ENCODE measurements at places on chromosomes 6 and 20.

- DNase-seq, result no peak
These were observed 26.8 kb downstream of the SLC17A9 start for GRCh38 chr20:62979310-62979709.

GRCh38 chr6:110687326-110687725 lies 127.9 kb downstream of the CDK19 start:
- DNase-seq, result no peak

GRCh38 chr6:100353276-100354015 lies 111.3 kb downstream of the SIM1 start:
- no peak for DNase-seq

- no peak for DNase-seq
These were observed 327.3 kb upstream of the RUNX2 start for GRCh38 chr6:45000833-45001232.

DNA sequence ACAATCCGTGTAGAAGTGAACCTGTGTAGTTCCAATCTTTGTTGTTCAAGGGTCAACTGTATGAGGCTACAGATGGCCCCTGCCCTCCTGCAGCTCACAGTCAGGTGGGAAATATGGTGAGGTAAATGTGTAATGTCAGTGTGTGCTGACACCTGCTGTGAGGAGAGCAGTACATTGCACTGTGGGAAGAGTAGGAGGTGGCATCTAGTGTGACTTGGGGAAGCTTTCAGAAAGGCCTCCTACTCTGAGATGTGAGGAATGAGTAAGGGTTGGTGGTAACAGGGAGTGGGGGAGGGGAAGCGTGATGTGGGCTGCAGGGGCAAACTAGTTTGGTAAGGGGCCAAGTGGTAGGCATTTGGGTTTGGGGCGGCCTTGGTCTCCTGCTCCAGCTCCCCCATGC lies 188.8 kb downstream of the FARS2 start:
- no peak for DNase-seq

DNA sequence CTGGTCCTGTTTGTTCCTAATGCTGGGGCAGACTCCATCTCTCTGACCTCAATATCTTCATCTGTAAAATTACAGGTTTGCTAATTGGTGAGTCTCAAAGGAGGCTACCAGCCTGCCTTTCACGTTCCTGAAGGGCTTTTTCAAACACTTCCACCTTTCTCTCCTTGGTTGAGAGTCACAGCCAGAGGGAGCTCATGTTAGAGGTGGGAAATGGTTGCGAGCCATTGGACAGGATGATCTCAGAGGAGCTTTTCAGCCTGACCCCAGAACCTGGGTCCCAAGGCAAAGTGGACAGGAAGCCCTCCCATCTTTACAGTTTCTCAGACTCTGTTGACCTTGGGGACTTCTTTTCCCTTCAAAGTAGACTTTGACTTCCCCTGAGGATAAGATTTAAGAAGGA lies 37.6 kb downstream of the NDUFAF5 start:
- DNase-seq, result no peak

- DNase-seq, result no peak
These were observed 671 bp downstream of the EFHC1 start for GRCh38 chr6:52420668-52421358.

DNA sequence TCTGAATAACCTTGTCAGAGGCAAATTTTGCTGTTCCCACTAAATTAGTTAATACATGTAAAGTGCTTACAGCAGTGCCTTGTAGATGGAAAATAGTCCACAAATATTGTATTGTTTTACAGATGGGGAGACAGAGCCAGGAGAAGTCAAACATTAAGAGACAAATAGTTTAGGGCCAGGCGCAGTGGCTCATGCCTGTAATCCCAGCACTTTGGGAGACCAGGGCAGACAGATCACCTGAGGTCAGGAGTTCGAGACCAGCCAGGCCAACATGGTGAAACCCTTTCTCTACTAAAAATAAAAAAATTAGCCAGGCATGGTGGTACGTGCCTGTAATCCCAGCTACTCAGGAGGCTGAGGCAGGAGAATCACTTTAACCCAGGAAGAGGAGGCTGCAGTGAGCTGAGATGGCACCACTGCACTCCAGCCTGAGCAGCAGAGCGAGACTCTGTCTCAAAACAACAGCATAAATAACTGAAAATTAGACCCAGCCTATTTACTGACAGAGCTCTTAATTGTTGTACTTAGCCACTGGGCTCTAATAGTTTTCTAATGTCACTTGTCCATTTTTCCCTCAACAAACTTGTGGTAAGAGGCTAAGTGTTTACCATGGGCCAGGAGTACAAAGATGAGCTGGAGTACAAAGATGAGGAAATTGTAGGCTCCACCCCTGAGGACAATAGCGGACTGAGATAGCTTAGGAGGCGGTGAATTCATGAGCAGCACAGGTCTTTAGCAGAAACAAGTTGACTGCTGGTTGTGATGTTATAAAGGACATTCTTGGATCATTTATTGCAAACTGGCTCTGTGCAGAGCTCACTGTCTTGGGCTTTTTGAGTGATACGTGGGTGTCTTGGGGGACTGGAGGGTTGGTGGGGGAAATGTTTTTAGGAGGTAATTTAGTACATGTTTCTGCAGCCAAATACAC lies 6.4 kb downstream of the ZSWIM3 start:
- DNase-seq, result no peak

- DNase-seq, result no peak
These were observed 191.1 kb downstream of the ZMYND8 start for GRCh38 chr20:47165376-47165865.

GRCh38 chr6:72525821-72526510 lies 95.9 kb upstream of the KCNQ5 start:
- DNase-seq, result no peak

DNA sequence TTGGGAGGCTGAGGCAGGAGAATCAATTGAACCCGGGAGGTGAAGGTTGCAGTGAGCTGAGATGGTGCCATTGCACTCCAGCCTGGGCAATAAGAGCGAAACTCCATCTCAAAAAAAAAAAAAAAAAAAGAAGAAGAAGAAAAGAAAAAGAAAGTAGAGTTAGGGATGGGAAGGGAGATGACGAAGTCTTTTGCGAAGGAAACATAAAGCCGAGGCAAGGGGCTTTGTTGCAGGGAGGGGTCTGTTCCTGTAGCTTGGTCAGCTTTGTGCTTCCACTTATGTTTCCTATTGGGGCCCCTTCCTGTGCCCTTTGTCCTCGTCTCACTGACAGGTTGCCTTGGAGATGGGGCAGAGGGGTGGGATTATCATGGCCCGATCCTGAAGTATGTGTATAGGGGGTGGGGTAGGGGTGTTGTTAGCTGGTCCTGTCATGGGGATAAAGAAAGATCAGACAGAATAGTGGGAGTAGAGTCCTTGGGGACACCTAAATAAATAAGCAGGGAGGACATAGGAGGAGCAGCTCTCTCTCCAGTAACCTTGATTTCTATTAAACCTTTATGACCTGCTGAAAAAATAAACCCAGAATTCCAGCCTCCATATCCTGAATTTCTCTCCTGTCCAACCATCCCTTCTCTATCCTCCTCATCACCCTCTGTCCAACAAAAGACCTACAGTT lies 1.1 kb upstream of the CLIC1 start:
- DNase-seq, result no peak

DNA sequence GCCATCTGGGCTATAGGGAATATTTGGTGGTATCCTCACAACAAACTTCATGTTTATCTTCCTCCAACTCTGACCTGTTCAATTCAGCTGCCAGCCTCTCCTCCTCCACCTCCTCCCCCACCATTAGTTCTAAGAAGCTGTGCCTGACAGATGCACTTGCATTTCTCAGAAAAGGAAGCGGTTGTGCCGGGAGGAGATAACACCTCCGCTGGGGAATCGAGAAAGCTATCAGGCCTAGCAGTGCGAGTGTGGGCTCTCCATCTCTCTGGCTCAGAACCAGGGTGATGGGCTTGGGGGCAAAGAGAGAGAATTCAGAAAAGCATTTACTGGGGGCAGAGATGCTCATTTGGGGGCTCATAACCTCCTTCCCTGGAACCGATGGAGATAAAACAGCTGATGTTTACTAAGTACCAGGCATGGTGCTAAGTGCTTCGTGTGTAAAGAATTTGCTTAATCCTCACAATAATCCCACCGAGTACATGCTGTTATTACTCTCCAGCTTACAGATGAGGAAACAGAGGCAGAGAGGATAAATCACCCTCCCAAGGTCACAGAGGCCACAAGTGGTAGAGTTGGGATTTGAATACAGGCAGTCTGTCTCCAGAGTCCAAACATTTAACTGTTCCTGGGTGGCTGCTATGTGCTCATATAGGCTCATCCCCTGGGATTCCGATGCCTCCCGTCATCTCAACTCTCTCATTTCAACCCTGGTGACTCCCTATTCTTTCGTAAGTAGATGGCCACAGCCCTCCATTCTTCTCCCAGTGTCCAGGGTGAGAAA lies 38.3 kb downstream of the COX4I2 start:
- DNase-seq, result peak; percentile 66

DNA sequence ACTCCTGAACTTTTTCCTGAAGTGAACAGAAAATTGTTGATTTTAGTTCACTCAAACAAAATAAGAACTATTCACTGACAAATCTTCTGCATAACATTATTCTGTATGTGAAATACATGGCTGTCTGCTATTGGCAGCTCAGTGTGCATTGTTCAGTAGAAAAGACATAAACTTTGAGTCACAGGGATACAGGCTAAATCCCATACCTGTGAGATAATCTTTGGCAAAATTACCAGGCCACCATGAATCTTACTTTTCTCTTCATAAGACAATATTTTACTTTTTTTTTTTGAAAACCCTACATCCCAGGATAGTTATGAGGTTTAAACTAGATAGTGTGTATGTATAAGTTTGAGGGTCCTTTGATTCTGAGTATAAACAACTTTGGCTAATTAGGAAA lies 224.8 kb downstream of the GRM1 start:
- no peak for DNase-seq

GRCh38 chr6:154622618-154623336 lies 110.4 kb upstream of the SCAF8 start:
- no peak for DNase-seq

GRCh38 chr20:23091721-23092383 lies 5.7 kb upstream of the CD93 start:
- DNase-seq, result no peak

DNA sequence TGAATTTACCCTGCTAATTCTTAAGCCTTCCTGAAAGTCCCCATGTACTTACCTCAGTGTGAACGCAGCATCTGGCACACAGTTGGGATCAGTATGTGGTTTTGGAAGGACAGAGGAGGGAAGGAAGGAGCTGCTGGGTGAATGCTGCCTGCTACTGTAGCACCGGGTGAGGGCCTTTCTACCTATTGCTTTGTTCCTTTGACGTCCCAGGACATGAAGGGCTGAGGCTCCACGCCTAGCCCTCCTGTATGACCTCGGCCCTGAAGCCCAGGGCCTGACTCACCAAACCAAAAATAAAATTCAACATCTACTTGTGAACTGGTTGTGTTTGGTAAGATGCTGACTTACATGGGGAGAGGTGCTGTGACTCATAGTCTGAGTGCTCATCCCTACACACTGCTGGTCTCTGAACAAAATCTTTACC lies 51.1 kb downstream of the ARID1B start:
- DNase-seq, result no peak

DNA sequence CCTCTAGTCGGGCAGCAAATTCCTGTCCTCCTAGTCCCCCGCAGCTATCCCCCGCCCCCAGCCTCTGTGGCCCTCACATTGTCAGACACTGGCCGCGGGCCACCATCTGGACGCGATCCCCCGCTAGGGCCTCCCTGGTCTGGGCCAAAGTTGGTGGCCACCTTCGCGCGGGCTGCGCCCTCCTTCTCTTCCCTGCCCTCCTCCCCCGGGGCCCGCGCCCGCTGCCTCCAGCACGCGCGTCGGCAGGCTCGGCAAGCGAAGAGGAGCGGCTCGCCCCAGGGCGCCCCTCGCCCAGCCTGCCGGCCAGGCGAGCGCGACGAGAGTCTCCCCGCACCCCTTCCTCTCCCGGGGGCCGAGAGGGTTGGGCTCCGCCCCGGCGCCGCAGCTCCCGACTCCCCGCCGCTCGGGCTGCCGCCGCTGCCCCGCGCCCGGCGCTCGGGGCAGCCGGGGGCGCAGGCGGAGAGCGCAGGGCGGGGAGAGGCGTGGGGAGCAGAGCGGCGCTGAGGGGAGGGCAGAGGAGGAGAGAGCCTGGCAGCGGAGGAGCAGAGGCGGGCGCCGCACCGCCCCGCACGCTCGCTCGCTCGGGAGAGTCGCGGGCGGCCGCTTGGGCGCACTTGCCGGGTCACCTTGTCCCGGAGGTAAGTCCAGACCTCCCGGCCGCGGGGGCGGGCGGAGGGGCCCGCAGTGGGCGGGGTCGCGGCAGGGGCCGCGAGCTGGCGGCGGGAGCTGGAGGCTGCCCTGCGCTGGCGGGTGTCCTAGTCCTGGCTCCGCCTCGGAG lies at the start of gene SYNDIG1:
Gene SYNDIG1 (plus strand): TSS at position 514 of the 778 bp plus-strand sequence. CDS start 73,469 bp downstream, outside the sequence.
- DNase-seq, result no peak

GRCh38 chr6:140124498-140124897 lies 750.0 kb upstream of the CITED2 start:
- DNase-seq, result no peak

GRCh38 chr20:12773936-12774335 lies 234.8 kb upstream of the SPTLC3 start:
- DNase-seq, result no peak

- no peak for DNase-seq
These were observed 40.3 kb upstream of the GFOD1 start for GRCh38 chr6:13527671-13528056.

- DNase-seq, result no peak
These were observed 280.4 kb downstream of the PTPRK start for GRCh38 chr6:128240024-128240428.

GRCh38 chr6:41470331-41471063 lies 75.7 kb upstream of the FOXP4 start:
- no peak for DNase-seq

DNA sequence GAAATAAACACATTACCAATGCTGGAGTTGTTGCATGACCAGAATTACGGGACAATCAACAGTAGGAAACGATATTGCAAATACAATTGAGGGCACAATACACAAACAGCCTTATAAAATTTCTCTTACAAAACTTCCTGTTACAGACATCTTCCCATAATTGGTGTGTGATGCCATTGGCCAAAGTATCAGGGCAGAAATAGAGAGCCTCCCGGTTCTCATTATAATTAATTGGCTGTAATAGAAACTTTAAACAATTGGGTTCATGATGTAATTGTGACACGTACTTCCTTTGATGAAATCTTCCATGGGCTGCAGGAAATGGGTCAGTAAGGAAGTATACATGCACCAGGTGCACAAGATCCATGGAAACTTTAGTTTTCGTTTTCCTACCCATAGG lies 40.3 kb upstream of the RALGAPA2 start:
- no peak for DNase-seq

GRCh38 chr6:151539506-151540268 lies 45.9 kb downstream of the CCDC170 start:
- DNase-seq, result no peak

- no peak for DNase-seq
These were observed 97.2 kb downstream of the ASXL1 start for GRCh38 chr20:32455171-32455900.

- DNase-seq, result peak; percentile 6
These were observed 66.0 kb downstream of the ZBTB2 start for GRCh38 chr6:151325075-151326050.

GRCh38 chr6:66429210-66429609 lies 722.2 kb upstream of the EYS start:
- DNase-seq, result no peak

Measured in activated CD4-positive, alpha-beta T cell treated with anti-CD3 and anti-CD28 coated beads, Interleukin-2, amount 50 U/mL, for 4 hours (primary cell).